AG09319 (cell line): ENCODE measurements at places on chromosomes 2 and 18.
A peak's percentile ranks its signal among the peaks of the same experiment; 100 is the strongest.

DNA sequence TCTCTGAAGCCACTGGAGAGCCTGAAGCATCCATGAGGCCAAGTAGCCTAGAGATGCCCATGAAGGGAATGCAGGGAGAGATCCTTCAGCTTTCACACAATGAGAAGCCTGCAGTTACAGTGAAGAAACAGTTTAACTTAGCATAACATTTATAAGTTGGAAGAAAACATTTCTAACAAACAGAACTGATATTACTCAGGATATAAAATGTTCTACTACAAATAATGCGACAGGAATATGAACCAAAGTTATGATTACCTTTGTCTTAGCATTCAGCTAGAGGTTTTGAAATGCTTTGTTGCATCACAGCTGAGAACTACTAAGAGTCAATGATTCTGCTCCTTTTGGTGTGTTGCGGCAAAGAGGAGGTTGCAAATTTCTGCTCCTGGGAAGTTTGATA, 6.9 kb upstream of the KYNU start:
- DNase-seq: no peak

- no peak for DNase-seq
These were observed 44.3 kb upstream of the KLF11 start for GRCh38 chr2:9998916-9999654.

DNA sequence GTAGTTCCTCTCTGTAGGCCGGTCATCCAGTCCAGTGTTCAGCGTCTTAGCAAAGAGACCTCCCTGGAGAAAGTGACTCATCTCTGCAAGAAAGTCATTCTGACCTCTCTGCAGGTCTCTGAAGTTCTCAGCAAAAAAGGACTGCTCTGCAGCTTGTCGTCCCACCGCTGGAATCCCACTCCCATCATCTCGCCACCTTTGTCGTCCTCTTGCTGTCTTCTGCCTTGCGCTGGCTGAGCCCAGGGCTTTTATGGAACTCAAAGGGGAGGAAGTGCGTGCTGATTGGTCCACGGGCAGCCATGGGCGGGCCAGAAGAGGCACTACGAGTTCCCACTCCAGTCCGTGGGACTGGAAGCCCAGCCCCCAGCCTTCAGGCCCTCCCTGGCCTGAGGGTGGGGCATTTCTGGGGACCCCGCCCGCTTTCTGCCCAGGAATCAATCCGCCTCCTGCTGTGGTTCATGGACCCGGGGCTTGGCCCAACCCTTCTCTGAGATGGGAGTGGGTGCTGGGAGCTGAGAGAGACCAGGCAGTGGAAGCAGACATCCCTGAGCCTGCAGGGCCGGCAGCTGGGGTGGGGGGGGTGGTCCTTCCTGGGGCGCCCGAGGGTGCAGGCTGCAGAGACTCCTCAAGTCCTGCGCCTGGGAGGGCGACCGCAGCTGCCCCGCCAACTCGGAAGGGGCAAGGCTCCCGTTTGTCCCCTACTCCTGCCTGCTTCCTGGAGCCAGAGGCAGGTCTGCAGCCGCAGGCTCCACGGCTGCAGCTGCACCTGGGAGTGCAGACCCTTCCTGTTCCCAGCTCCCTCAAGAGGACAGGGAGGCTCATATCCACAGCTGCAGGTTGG, 660.7 kb upstream of the RAB6C start:
- DNase-seq: no peak

GRCh38 chr2:98382086-98382485, 35.8 kb downstream of the CNGA3 start:
- no peak for DNase-seq

DNA sequence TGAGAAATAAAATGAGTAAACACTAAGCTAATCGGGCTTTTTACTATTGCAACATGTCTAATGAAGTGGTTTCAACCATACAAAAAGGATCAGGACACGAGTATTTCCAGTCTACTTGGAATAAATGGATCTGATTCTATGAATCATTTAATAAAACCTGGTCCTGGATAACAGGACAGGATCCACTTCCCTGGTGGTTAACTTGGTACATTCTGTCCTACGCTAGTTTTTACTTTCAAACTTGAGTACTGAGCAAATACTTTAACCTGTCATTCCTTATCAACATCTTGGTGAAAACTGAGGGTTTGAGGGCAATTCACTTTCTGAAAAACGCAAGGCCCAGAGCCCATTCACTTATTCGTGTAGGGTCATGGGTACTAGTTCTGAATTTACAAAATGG, 33.5 kb downstream of the CHST10 start:
- DNase-seq: no peak

- DNase-seq: no peak
These were observed 260.4 kb downstream of the LPIN1 start for GRCh38 chr2:12006850-12007249.

DNA sequence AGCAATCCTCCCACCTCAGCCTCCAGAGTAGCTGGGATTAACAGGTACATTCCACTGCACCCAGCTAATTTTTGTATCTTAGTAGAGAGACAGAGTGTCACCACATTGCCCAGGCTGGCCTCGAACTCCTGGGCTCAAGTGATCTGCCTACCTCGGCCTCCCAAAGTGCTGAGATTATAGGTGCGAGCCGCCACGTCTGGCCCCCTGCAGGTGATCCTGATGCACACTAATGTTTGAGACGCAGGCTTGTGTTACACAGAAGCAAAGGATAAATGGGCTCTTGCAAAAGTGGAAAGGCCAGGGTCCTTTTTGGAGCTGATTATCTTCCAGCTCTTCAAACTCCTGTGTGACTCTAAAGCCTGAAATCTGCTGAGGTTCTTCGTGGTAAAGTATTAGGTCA, 84.2 kb downstream of the TGFA start:
- DNase-seq: no peak

- no peak for DNase-seq
These were observed 6.7 kb upstream of the COMMD1 start for GRCh38 chr2:61898810-61899209.

- no peak for DNase-seq
These were observed 73.6 kb downstream of the COPS8 start for GRCh38 chr2:237159006-237159911.

DNA sequence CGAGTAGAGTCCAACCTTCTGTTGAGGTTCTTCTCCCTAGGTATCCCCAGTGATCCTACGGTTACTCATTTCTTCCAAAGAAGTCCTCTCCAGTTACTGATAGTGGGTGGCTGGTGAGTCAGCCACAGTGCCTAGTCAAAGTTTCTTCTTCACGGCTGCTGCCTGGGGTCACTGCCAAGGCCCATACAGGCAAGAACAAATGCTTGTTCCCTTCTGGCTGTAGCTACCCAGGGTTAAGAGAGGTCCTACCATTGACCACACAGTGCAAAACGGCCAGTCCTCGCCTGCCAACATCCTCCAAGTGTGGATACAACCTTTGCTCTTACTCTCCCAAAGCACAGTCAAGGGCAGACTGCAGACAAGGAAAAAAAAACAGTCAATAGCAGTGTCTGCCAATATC, 2.9 kb upstream of the PTPN4 start:
- DNase-seq: peak; percentile 44

GRCh38 chr2:44285174-44285573, 9.9 kb downstream of the SLC3A1 start:
- no peak for DNase-seq

DNA sequence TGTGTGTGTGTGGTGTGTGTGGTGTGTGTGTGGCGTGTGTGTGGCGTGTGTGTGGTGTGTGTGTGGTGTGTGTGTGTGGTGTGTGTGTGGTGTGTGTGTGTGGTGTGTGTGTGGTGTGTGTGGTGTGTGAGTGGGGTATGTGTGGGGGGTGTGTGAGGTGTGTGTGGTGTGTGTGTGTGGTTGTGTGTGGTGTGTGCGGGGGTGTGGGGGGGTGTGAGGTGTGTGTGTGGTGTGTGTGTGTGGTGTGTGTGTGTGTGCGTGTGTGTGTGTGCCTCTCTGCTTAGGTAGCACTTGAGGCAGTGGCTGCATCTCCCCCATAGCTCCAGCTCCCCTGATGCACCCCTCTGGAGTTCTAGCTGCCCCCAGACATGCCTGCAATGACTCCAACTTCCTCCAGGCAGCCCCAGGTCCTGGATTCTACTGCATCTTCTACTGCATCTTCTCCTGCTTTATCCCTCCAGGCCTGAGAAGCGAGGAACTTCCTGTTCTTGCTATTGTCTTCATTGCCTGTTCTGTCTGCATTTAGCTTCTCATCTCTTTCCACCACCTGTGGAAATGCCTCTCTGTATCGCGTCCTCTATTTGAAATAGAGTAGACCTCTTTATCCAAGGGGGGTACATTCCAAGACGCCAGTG, 22.2 kb upstream of the MLPH start:
- no peak for DNase-seq

- DNase-seq: no peak
These were observed 39.9 kb upstream of the DARS1 start for GRCh38 chr2:136025057-136025973.

DNA sequence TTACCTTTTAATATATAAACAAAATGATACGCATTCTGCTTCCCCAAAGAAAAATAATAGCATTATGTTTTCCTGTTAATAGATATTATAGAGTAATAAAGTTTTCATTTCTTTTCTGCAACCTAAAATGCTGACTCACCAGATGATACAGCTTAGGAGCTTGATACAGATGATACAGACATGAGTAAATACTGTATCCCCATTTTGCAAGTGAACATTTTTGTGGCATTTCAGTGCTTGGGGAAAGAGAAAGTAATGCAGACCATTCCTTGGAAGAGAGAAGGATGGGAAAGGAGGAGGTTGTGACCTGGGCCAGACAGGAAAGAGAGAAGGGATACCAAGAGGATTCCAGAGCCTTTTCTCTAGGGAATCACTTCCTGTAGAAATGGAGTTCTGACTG, 97.5 kb upstream of the FSHR start:
- no peak for DNase-seq

DNA sequence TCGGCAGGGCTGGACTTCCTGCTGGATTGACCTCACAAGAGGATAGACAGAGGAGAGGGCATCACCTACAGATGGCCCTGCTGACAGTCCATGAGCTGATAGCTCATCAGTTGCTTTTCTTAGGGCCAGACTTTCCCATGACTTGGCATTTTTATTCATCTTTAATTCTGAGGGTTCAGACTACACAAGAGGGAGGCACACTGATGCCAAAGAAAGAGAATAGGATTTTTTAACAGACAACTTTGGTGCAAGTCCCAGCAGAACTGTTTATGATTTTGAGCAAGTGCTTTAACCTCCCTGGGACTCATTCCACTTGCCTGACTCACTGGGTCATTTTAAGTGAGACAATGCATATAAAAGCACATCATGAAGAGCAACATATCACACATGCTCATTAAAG, 299.2 kb downstream of the INSIG2 start:
- DNase-seq: no peak

DNA sequence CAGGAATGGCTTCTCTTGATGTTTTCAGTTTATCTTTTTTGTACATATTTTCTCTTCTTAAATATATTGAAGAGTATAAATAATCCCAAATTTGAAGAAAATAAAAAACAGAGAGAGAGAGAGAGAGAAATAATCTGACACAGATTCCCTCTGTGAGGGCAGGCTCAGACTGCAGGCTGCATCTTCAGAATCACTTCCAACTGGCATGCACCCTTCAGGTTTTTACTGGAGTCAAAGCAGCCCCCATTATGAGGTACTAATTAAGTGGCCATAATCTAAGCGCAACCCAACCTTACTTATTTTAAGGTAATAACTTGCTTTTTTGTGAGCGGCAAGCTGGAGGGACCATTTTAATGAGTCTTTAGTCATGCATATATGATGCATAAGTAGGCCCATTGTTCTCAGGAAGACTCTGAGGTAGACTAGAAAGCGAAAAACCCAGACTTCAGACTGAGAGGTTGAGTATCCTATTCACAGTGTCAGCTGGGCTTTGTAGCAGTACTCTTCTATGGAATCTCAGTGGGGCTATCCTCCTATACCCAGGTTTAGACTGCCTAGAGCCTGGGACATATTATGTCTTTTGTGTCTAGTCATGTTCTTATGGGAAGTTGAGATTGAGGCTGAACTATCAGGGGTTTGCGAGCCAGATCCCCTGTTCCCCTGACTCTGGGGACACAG, 167.4 kb downstream of the SP3 start:
- no peak for DNase-seq

DNA sequence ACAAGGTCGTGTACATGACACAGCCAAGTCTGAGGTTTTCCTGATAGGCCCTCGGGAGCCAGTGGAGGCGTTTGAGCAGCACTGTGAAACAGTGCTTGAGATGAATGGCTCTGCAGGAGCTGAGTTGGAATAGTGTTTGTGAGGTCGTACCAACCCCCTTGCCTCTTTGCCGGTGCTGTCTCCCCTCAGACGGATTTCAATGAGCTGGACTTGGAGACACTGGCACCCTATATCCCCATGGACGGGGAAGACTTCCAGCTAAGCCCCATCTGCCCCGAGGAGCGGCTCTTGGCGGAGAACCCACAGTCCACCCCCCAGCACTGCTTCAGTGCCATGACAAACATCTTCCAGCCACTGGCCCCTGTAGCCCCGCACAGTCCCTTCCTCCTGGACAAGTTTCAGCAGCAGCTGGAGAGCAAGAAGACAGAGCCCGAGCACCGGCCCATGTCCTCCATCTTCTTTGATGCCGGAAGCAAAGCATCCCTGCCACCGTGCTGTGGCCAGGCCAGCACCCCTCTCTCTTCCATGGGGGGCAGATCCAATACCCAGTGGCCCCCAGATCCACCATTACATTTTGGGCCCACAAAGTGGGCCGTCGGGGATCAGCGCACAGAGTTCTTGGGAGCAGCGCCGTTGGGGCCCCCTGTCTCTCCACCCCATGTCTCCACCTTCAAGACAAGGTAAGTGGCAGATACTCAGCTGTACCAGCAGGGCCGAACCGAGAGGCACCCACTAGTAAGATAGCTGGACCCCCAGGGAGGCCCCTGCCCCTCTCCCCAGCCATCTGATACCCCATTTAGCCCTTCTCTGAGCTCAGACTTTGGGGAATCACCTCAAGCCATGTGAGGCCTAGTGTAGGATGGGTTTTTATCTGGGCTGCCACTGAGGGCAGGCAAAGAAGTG, 83.1 kb downstream of the EPAS1 start:
- no peak for DNase-seq
